Stomach (tissue), 19 donors: ENCODE measurements at places on chromosomes 16 and 17. TPM values are rescaled to one million over a fixed set of nuclear protein-coding genes. Genes with fewer than 3 reads are reported as not detected.

DNA sequence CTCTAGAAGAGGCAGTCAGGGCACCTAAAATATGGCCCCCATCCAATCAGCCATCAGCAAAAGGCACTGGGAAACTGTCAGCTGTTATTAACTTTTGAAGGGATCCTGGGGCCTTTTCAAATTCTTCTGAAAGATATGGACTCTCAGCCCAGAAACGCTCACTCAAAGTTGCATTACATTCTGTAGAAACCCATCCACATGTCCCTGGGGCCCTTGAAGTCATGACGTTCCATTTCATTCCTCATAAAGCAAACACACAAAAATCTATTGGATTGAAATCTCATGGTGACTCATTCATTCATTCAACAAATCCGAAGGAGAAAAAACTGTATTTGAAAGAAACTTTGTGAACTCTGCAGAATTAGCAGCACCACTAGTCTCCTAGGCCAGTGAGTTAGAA is 215.3 kb downstream of the C16orf95 start:
- no peak for DNase-seq

- DNase-seq, result no peak
Measured at GRCh38 chr16:86951831-86952598, 365.2 kb downstream of the C16orf95 start.

DNA sequence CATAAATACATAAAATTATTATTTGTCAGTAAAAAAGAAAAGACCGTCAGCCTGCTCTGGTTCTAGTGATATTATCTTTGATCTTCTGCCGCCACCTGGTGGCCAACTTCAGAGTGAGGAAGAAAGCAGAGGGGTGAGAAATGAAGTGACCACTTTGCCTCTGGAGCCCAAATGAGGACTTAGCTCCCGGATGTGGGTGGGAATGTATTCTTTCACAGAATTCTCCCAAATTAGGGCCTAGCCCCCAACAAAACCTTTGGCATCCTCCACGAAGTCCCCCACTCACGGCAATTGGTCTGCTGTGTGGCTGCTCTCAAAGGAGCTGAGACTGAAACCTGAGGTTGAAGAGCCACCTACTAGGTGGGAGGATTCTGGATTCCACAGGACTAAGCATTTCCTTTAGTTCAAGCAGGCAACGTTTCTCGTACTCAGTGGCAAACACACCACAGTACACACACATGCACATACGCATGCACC is 4.9 kb upstream of the ZNF267 start:
- DNase-seq, result peak; percentile 89

- no peak for DNase-seq
Measured at GRCh38 chr17:19021622-19022083, 17.1 kb upstream of the FAM83G start.

DNA sequence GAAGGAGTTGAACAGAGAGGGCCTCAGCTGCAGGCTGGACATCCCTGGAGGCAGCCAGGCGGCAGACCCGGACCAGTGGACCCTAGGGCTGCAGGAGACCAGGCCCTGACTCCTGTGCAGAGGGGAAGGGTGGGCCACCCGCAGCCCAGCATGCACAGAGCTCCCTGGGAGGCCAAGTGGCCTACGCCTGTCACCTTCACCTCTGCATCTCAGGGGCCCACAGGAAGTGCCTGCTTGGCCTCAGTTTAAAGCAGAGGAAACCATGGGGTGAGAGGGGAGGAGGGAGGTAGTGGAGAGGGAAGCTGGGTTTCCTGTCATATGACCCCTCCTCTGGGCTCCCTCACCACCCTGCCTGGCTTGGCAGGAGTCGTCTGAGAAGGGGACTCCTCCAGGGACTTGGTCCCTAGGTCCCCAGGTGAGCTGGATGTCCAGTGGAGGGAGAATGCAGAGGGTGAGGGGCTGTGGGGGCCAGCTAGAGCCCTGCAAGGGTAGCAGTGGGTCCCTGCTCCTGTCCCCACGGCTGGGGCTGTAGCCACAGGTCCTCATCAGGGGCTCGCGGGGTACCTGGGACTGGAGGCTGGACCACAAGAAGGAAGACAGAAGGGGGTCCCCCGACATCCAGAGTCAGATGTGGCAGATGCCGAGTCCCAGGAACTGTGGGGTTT is at the start of gene TMC8:
Gene TMC8 (plus strand): TSS at position 335 of the 665 bp plus-strand sequence. CDS start 818 bp downstream, outside the sequence.
- peak; percentile 51 for DNase-seq

The DRC7 gene
- total RNA-seq, result not detected
